ENCODE measurements at places on chromosomes 3 and 15.

DNA sequence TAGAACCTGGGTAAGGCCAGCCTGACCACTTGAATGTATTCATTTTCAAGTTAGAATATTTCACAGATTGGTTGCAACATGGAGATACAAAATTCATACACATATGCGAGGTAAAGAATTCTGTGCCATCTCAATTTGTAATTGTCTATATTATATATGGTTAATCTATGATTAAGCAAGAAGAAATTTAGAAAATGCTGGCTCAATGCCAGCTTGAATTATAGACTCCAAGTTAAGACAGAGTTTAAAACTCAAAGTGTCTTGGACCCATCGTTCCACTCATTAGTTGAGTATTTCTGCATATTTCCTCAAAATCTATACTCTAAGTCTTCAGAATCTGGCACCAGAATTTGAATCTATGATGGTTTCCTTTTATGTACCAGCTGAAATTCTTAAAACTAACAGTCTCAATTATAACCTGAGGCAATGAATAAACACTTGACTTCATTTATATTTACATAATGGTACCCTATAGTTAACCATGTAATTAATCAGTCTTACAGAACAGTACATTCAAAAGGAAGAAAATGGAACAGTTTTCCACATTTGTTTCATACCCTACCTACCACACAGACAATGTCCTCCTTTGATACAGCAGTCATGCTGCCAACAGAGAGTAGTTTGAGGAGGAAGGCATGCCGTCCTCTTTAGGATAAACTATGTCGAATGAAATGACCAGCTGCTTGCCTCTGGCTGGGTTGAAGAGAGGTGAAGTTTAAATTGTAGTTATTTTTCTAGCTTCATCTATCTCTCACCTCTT is 95.7 kb downstream of the CD47 start:
- no peak for DNase-seq

DNA sequence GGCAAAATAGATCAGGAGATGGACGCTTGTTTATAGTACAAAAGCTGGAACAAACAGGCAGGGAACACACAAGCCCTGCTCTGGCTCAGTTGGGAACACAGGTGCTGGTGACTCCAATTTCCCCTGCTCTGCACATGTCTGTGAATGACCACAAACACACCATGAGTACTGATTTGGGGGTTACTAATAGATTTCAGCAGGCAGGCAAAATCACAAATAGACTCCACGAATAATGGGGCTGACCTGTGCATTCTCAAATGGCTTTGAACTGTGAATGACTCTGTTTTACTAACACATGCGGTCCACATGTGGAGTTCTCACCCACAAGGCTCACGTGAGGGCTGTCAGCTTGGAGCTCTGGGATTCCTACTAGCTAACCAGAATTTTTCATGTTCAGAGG is 3.9 kb downstream of the RTP3 start:
- no peak for DNase-seq

DNA sequence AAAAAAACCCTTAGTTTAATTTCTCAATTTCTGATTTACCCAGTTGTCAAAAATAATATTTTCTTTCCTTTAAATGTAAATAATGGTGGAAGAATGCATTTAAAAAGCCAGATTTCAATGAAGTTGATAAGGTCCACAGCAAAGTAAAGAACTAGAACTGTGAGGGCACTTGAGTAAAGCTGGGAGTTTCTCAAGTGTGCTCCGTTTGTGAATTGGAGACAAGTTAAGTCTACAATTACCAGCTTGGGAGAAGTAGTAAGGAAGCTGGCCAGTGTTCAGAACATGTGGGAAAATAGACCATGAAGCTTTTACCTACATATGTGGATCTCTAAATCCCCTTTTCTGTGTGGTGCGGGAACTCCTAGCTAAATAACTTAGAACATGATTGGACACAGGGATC is 239.4 kb downstream of the OXSM start:
- no peak for DNase-seq

DNA sequence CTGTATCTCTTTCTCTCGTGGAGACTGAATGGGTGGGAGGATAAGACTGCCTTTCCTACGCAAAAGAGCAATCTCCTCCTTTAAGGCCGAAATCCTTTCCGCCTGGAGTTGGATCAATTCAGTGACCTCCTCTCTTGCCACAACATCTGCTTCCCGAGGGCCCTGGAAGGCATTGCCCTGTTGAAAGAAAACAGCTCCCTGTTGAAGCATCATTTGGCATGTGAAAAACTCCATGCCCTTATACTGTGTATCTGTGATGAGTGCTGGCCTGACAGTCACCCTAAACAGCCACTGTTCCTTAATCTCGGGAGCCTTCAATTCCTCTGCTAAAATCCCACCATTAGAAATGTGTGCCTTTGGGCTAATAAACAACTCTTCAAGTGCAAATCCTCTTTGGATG is 80.2 kb downstream of the BOC start:
- DNase-seq, result no peak

- no peak for DNase-seq
Measured at GRCh38 chr3:89889386-89889785, 782.0 kb downstream of the EPHA3 start.

- DNase-seq, result no peak
Measured at GRCh38 chr15:37077623-37078351, 22.6 kb downstream of the MEIS2 start.

GRCh38 chr15:31264559-31265089 is 62.0 kb upstream of the KLF13 start:
- no peak for DNase-seq

DNA sequence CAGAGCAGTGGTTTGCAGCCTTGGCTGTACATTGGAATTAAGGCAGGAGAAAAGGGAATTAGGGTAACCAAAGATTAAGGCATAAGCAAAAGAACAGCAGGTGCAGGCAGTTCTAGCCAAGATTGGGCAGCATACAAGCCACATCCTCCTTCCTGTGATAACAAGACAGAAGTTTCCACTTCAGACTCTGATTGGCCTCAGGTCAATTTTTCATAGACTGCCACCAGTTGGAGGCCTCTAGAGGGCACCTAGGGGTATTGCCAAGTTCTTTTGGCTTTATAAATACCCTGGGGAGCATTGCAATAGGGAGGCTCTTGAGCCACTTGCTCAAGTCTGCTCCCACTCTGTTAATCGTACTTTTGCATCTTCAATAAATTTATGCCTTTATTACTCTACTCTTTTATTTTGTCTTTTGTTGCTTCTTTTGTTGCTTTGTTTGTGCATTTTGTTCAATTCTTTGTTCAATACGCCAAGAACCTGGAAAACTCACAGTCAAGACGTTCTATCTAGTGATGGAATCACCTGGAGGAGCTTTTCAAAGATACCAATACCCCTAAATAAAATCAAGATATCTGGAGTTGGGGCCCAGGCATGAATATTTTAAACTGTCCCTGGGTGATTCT is 32.2 kb upstream of the FMN1 start:
- peak; percentile 50 for DNase-seq

DNA sequence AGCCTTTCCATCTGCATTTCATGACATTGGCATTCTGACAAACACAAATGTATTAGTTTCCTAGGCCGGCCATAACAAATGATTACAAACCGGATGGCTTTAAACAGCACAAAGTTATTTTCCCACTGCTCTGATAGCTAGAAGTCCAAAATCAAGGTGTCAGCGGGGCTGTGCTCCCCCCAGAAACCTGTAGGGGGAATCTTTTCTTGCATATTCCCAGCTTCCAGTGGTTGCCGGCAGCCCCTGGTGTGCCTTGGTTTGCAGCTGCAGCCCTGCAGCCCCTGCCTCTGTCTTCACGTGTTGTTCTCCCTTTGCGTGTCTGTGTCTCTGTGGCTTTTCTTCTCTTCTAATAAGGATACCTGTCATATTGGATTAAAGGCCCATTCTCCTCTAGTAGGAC is 79.0 kb upstream of the CDV3 start:
- no peak for DNase-seq

DNA sequence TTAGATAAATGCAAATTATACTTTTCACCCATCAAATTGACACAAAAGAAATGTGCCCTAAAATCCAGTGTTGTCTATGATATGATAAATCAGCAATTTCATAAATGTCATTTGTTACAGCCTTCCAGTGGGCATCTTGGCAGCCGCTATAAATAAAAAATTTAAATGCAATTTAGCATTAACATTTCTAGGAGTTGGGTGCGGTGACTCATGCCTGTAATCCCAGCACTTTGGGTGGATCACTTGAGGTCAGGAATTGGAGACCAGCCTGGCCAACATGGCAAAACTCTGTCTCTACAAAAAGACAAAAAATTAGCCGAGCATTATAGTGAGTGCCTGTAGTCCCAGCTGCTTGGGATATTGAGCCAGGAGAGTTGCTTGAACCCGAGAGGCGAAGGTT is 65.9 kb upstream of the POMGNT2 start:
- no peak for DNase-seq

DNA sequence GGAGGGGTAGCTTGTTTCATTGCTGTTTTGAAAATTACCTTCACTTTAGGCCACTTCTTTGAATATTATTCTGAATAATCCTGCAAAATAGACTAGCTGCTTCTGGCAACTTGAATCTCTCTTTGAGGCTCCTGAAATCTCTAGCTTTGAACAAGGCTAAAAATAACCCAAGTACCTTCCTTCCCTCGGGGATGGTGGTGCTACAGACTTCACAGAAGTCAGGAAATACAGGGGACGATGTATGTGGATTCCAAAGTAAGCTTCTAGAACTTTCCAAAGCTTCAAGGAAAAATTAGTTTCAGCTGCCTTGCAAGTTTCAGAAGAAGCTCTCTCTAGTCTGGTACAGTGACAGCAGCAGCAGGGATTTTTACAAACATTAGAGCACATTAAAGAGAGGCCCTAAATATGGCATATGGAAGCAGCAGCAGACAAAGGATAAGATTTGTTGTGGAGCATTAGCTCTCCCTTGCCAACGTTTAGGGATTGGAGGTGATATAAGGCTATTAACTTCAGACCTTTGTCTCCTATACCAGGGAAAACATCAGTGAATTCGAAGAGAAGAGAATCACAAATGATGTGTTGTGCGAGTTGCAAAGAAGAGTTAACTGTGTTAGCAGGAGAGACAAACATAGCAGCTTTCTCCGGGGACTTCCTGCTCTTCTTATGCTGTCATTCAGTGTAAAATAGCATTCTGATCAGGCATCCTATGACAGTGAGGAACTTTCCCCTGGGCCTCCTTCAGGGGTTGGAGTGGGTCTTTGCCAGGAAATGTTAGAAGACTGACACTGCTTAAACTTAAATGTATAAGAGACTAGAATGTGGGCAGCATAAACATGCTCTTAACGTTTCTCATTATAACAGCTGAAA is 783.0 kb upstream of the ARPP21 start:
- DNase-seq, result no peak

DNA sequence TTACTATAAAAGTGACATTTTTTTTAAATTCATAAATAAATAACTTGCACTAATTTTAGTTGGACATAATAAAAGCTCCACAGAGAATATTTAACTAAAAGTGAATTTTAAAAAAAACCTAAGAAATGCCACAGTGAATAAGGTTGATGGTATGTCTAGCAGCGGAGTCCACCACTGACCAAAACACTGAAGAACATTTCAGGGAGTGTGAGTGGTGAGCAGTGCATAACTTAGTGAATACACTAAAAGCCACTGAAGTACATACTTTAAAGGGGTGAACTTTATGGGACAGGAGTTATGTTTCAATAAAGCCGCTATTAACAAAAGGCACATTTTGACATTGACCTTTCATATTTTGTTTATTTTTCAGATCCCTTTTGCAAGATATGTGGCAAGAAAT is 32.3 kb downstream of the SRP14 start:
- DNase-seq, result no peak

DNA sequence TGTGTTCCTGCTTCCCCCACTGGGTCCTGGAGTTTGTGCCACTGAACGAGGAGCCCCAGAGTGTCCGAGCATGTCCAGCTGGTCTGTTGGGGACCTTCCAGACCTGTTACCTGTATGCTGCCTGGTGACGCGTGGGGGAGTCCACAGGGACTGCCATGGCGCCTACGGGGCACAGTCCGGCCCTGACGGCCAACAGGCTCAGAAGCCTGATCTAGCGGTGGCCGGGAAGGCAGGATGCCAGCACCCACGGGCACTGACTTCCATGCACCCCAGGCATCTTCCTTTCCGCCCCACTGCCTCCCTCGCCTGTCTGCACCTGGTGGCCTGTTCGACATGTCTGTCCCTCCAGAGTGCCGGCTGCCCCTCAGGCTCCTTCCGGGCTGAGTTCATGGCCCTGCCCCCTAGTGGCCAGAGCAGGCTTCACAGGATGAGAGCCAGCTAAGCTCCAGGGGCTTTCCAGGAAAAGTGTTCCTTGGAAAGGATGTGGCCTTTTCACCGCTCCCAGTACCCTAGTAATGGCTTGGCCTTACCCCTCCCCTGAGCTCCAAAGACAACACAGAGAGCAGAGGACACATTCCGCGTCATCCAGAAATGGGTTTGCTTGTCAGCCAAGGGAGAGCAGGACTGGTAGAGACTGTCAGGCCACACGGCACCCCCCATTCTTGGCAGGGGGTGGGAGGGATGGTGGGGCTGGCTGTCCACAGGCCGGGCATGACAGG is 35.7 kb downstream of the NGRN start:
- DNase-seq, result peak; percentile 37

- DNase-seq, result no peak
Measured at GRCh38 chr3:38567498-38567897, 71.4 kb downstream of the EXOG start.

DNA sequence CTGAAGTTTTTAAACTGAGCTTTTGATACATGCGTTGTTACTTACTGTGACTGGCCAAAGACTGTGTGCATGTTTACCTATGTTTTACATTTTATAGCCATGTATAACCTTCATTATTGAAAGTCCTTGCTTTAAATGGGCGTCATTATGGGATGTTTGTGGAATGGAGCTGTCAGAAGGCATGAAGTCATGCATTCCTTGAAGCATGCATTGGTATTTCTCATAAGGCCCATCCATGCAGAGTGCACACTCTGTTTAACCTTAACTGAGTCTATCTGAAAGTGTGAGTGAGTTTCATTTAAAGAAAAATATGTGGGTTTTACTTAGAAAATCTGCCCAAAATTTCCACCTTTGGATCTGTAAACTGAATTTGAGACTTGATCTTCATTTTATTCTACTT is 51.1 kb downstream of the PSMD6 start:
- no peak for DNase-seq

- DNase-seq, result no peak
Measured at GRCh38 chr3:177041730-177042551, 155.3 kb downstream of the TBL1XR1 start.

- no peak for DNase-seq
Measured at GRCh38 chr3:121821421-121822199, 13.2 kb downstream of the IQCB1 start.

GRCh38 chr15:82030176-82030575 is 15.6 kb downstream of the MEX3B start:
- DNase-seq, result no peak

- no peak for DNase-seq
Measured at GRCh38 chr3:144011251-144011799, 39.7 kb downstream of the DIPK2A start.

GRCh38 chr3:177776661-177777101 is 579.4 kb upstream of the TBL1XR1 start:
- DNase-seq, result no peak

Measured in activated gamma-delta T cell treated with anti-CD3 and anti-CD28 coated beads, Interleukin-2, amount 50 U/mL, for 16 hours (primary cell).